HL-60 (cell line): ENCODE measurements at places on chromosomes 16 and 17.

GRCh38 chr17:49723423-49723822 lies 15.7 kb upstream of the SLC35B1 start:
- peak; percentile 80 for DNase-seq

- DNase-seq: peak; percentile 38
Observed at GRCh38 chr16:30526137-30526822, at the start of gene ZNF768. Gene ZNF768, minus strand, starts transcription at chr16:30526566. Its CDS starts 153 bp downstream, at chr16:30526413.

DNA sequence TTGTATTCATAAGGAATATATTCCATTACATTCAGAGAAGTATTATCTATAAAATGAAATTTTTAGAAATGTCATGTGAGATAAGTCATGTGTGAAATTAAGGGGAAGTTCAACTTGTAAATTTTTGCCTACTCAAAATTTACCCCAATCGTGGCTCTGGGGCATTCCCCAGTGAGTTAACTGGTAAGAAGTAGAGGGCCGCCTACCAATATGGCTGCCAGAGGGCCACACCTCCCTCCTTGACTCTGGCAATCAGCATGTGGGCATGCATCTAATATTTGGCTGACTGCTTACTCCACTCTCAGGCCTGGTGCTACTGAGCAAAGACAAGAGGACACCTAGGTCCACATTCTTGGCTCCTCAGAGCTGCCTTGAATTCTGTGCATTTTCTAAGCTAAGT lies 39.7 kb upstream of the CNTNAP4 start:
- DNase-seq: no peak

DNA sequence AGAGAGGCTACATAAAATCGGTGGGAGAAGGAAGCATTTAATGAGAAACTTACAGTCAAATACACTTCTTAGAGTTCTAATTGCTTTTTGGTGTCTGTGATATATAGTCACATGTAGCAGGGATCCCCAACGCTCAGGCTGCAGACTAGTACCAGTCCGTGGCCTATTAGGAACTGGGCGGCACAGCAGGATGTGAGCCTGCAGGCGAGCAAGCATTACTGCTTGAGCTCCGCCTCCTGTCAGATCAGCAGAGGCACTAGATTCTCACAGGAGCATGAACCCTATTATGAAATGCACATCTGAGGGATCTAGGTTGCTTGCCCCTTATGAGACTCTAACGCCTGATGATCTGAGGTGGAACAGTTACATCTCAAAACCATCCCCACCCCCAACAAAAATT lies 158.5 kb downstream of the TANC2 start:
- no peak for DNase-seq

DNA sequence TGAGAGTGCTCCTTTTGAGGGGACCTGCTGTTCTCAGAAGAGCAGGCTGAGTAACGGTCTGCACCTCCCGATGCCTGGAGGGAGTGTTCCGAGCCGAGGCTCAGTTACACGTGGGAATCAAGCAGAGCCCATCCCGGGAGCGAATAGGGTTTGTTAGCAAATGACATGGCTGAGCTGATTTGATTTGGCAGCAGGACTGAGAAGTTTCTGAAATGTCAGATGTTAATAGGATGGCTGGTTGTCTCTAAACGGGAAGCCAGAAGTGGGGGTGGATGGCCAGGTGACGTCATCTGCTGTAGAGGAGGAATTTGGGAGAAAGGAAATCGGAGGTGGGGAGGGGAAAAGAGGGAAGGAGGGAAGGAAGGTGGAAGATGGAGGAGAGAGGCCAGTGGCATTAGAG lies 128.0 kb downstream of the RAP1GAP2 start:
- DNase-seq: no peak

DNA sequence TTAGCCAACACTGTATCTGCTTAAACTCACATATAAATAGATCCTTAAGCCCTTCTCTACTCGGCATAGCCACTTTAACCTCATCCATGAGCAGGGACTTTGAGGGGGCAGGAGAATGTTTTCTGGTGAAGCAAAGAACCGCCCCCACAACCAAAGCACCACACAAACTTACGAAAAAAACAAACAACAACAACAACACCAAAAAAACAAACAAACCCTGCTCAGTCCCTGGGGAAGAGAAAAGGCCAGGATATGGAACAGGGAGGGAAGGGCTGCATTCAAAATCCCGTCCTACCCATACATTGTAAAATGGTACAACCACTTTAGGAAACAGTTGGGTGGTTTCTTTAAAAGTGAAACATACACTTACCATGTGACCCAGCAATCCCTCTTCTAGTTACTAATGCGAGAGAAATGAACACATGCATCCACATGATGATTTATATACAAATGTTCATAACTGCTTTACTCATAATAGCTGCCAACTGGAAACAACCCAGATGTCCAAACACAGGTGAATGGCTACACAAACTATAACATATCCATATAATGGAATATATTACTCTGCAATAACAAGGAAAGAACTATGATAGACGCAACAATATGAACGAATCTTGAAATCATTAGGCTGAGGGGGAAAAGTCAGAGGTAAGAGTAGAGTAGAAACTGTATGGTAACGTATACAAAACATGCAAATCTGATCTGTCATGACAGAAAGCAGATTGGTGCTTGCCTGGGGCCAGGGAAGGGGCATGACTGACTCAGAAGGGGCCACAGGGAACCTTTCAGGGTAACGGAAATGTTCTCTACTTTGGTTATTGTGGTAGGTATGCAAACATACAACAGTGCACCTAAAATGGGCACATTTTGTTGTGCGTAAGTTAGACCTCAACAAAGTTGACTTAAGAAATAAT lies 37.7 kb upstream of the TOB1 start:
- DNase-seq: no peak

DNA sequence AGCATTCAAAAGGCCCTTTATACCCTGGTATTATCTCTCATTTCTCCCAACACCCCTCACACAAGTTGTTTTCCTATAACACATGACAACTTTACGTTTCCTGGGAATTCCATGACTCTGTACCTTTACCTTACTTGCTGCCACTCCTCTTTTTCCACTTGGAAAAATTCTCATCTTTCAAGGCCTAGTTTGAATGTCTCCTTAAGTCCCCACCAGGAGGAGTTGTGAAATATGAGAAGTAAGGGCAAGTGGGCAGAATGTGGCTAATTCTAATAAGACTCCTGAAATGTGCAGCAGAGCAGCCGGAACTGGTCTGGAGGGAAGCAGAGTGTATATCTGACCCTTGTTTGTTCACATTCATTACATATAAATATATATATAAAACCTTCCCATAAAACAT lies 39.7 kb downstream of the BRCA1 start:
- DNase-seq: no peak

DNA sequence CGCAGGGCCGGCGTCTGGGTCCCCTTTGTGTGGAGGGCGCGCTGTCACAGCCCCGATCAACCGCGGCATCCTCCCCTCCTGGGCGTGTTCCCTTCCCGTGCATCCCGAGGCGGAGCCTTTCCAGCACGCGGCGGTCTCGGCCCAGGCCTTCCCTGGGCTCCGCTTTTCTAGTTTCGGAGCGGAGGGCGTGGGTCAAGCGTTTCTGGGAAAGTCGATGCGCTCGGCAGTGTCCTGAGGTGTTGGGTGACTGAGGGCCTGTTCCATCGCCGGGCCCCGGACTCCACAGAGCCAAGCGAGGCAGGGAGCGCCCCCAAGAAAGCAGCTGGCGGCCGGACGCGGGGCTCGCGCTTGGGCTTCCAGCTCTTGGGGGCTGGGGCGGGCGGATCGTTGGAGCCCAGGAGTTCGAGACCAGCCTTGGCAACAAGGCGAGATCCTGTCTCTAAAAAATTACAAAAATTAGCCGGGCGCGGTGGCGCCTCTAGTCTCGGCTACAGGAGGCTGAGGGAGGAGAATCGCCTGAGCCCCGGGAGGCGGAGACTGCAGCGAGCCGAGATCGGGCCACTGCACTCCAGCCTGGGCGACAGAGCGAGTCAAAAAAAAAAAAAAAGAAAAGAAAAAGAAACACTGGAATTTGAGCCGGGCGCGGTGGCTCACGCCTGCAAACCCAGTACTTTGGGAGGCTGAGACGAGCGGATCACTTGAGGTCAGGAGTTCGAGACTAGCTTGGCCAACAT lies 806 bp downstream of the IFT140 start:
- DNase-seq: no peak

GRCh38 chr17:73586275-73586832 lies 57.9 kb downstream of the SDK2 start:
- no peak for DNase-seq

DNA sequence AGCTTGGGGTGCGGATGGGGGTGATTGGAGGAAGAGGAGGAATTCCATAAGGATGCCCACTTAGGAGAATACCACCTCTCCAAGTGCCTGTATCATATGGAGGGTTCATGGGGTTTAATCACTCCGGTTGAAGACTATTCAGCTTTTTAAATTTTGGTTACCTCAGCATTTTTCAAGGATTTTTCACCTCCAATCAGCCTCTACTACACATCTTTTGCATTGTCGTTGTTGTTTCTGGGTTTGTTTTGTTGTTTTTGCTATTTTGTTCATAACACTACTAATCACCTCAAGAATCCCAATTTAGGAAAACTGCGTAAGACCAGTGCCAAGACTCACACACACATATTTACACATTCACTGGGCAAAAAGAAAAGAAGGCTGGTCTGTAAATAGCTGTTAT lies 619.5 kb upstream of the CDH5 start:
- no peak for DNase-seq

- DNase-seq: no peak
Observed at GRCh38 chr17:1221209-1221608, 41.4 kb upstream of the ABR start.

GRCh38 chr17:9203771-9204425 lies 182.6 kb downstream of the NTN1 start:
- no peak for DNase-seq

DNA sequence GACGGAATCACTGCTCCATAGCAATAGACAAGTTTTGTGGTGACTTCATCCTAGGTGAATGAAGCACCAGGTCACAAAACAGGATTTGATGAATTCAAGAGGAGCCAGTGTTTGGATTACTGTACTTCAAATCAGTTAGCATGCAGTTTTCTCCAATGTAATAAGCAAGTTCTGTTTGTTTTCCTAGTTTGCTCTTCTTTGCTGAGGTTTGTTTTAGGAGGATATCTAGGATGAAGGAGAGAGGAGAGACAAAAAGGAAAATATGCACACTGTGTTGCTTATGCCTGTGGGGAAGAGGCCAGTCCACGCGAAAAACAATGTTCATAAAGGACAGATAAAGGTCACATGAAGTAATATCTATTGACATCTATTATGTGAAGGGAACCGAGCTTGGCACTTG lies 9.0 kb downstream of the KRT37 start:
- DNase-seq: no peak
